ENCODE measurements at places on chromosomes 5 and 9.

- DNase-seq: no peak
Observed at GRCh38 chr9:8855046-8855445, 1055.5 kb upstream of the DMAC1 start.

- DNase-seq: peak; percentile 76
Observed at GRCh38 chr5:9361835-9362234, 184.0 kb downstream of the SEMA5A start.

DNA sequence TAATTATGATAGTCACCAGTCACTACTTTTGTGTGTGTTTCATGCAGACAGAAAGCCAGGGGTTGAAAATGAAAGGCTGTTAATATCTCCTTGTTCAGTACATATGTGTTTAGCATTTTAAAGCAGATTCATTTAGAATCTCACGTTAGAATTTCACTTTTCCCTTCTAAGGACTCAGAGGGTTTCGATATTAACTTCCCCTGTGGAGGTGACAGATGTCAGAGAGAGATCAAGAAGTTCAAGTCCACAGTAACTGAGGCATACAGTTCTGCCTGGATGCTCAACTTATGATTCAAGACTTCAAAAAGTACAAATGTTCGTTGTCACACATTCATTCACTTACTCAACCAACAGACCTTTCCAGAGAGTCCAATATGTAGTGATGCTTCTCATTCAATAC, 251.1 kb downstream of the EBF1 start:
- no peak for DNase-seq

DNA sequence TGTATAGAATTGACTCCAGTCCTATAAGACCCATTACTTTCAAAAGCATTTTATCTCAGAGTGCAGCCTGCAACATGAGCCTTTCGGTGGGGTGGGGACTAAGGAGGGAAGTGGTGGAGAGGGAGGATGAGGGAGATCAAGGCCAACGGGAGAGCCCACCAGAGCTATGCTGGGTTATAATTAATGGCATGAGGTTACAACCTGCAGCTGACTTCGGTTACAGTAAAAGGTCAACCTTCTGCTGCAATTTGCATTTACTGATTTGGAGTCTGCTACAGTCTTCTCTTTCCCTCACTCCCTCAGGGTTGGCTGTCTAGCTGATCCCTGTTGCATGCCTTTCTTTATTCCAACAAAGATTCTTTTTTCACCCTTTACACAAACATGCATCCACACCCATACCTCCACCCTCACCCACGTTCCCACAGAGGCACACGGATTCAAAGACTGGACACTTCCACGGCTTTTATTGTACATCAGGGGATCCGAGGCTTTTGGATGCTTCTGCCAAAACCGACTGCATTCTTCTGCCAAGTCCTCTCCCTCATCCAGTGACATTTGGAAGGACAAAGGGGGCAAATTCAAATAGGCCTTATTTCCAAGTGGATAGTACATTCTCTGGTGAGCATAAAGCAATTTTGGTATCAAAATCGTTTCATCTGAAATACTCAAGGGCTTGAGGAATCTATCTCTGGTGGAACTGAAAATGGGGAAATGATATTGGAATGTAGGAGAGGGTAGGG, 381.2 kb downstream of the NFIB start:
- DNase-seq: no peak

DNA sequence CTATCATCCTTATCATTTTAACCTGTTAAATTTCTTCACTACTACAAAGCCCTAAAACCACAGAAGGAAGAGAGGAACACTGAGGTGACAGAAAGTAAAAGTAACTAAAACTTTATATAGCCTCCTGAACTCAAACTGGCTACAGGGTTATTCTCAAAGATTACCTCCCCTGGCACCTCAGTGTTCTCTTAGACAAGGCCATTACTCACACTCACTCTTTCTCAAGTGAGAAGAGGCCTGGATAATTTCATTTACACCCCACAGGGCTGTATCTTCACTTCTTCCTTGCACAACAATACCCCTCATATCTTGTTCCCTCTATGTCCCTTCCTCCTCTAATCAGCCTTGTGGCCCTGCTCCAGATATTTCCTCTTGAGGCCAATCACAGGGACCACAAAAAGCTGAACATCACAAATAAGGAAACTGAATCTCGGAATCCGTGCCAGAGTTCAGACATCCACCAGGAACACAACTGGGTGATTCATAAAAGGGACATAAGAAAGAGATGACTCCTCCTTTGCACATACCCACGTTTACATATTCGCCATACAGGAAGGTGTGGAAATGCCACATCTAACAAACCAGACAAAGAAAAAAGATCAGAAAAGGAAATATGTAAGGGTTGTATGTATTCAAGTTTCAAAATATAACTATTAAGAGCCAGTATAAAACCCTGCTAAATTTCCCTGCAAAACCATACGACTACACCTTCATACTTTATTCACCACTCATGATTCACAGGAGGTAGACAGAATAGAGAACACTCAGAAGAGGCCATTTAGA, 1.7 kb upstream of the KLHL3 start:
- peak; percentile 61 for DNase-seq

DNA sequence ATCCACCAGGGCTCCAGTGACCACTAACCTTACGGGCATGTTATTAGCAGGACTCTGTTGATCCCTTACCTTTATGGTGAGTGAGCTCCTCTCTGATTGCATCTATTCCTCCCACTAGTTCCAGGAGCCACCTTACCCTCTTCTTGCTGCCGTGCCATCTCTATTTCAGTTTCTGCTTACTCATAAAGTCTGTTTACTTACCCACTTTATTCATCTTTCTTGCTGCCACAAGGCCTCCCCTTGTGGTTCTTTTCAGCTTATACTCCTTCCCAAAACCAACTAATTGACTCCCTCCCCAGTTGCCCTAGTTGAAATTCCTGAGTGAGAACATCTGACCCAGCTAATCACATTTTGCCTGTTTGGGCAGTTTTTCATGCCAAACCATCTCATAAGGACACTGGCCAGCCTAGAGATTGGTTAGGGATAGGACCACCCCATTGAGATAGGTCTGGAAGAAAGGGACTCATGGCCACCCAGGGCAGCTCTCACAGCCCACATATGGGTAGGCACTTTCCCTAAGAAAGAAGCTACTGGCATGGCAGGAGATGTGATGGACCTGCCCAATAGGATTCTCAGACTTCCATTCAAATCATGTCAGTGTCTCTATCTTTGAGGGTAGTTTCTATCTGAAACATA, 412.7 kb downstream of the EFNA5 start:
- DNase-seq: no peak

GRCh38 chr9:88915916-88916315, 75.4 kb upstream of the S1PR3 start:
- no peak for DNase-seq

DNA sequence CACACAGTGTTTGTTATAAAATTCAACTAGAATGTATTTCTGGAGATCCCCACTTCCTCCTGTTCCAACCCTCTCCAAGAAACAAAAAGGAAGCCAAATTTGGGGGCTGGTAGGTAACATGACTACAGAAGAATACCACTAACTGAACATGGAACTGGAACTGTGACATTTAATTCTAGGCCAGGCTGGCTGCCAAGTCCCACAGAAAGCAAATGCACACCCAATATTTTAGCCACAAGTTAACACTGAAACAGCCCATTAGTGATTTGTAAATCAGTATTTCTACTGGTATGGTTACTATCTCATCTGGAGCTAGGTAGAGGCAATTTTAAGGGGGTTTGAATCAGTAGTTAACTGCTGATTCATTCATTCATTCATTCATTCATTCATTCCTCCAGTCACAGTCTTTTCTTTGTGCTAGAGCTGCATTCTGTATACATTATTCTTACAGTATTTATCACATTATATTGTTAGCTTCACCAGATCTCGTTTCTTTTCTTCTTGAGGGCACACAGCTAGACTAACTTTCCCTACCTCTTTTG, 131.7 kb upstream of the GDNF start:
- DNase-seq: no peak

- DNase-seq: no peak
Observed at GRCh38 chr9:107645464-107645833, 155.9 kb upstream of the KLF4 start.

DNA sequence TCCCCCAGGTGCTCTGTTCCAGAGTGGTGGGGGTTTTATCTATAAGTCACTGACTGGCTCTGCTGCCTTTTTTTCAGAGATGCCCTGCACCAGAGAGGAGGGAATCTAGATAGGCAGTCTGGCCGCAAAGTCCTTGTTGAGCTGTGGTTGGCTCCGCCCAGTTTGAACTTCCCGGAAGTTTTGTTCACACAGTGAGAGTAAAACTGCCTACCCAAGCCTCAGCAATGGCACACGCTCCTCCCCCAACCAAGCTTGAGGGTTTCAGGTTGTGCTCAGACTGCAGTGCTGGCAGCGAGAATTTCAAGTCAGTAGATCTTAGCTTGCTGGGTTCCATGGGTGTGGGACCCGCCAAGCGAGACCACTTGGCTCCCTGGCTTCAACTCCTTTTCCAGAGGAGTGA, 1428.6 kb downstream of the MAT2B start:
- DNase-seq: no peak

GRCh38 chr9:16082796-16083195, 530.0 kb downstream of the CCDC171 start:
- DNase-seq: no peak

- no peak for DNase-seq
Observed at GRCh38 chr5:168390491-168390890, 95.8 kb upstream of the RARS1 start.

DNA sequence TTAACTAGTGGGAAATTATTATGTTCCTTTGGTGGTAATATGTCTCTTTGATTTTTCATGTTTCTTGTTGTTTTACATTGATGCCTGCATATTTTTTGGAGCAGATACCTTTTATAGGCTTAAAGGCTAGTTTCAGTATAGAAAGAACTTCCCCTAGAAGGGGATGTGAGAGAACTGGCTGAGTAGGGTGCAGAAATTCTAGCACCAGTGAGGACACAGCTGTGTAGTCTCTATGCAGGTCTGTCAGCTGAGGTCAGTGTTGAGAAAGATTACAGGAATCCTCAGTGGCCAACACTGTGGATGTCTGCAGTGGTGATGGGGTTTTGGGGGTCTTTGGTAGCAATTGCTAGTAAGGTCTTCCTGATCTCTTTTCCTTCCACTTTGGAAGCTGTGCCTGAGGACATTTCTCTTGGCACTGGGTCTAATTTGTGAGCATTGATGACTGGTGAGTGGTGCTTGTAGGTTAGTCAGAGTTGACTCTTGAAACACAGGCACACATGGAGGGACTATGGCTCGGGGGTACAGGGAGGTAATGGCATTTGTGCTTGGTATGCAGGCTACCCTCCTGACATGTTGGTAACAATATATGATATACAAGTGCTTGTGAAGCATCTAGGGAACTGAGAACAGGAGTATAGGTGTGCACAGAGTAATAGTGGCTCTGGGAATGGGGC, 221.4 kb downstream of the SPATA31D1 start:
- DNase-seq: no peak

- DNase-seq: no peak
Observed at GRCh38 chr9:125987420-125987819, 240.2 kb downstream of the PBX3 start.

DNA sequence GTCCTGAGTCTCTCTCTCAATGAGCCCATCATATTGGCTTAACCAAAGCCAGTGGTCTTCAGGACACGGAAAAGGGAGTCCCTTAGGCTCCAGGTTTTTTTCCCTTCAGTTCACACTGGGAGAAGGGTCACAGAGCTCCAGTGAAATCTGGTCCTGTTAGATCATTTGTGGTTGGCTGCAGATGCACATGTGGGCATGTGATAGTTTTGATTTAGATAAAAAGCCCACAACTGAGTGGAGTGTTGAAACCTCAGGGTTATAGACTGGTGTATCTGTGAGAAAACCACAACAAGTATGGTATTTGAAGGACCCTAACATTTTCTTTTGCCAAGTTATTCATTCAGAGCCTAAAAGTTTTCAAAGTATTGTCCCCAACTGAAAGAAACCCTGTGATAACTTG, 46.7 kb downstream of the PRLR start:
- DNase-seq: peak; percentile 6

DNA sequence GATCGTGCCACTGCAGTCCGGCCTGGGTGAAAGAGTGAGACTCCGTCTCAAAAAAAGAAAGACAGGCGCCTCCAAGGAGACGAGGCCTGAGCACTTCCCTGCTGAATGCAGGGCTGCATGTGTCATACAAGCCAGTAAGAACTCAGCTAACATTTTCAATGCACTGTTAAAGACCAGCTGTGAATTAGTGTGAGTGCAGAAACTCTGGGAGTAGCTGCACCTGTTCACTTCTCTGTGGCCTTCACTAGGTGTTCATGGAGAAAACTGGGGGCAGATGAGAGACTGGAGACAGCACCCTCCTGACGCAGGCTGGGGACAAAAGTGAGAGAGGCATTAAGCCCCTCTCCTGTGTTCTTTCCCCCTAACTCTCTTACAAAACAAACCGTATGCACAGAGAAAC, 41.8 kb downstream of the FBXO10 start:
- no peak for DNase-seq

DNA sequence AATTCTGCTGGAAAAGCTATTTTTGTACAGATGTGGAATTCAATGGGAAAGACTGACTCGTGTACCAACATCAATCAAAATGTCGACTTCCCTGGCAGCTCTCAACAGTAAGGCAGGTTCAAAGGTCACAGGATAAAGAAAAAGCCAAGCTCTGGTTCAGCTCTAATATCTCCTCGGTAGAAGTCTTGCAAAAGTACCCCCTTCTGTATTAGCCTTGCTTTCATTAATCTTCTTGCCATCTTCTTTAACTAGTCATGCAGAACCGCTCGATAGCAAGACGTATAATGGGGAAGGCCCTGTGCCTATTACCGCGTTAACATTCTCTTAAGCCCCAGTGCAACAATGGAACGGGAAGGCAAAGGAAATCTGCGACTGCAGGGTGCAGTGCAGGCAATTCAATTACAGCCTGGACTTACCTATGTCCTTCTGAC, 201.2 kb downstream of the GAPVD1 start:
- peak; percentile 25 for DNase-seq

GRCh38 chr9:111759762-111760639, 34.7 kb downstream of the SHOC1 start:
- peak; percentile 90 for DNase-seq

GRCh38 chr5:150665044-150665443, 4.0 kb downstream of the MYOZ3 start:
- no peak for DNase-seq

DNA sequence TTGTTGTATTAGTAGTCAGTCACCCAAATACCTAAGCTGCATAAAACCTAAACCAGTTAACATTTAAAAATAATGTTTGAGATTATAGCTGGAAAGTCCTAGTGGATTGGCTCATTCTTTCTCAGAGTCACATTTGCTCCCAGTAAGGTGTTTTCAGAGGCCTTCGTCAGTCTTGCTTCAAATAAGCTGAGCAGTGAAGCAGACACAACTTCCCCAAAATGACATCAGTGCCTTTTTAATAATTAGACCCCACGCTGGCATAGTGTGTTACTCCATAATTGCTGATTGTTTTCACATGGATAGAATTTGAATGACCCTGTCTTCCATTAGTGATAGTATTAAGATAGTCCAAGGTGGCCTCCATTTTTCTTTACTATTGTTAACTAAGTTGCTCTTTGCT, 245.8 kb downstream of the PJA2 start:
- no peak for DNase-seq

DNA sequence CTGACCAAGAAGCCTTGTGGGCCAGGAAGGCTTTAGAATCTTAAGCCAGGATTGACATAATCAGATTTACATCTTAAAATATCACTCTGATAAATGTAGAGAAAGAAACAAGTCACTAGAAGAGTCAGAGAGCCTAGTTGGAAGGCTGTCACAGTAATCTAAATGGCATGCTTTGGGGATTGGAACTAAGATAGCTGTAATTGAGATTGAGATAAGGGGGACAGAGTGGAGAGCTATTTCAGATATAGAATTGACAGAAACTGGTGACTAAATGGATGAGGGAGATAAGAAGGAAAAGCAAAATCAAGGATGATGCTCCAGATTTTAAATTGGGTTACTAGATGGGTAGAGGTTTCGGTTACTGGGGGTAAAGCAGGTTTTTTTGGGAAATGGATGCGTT, 100.5 kb downstream of the XRCC4 start:
- no peak for DNase-seq

GRCh38 chr5:66830636-66831035, 234.4 kb downstream of the MAST4 start:
- no peak for DNase-seq

Measured in iris pigment epithelial cell (primary cell).